ENCODE measurements at places on chromosomes 7 and 10. TPM values are rescaled to one million over a fixed set of nuclear protein-coding genes. Genes with fewer than 3 reads are reported as not detected.

TFPI2 gene
- total RNA-seq = 19.8 TPM

CCDC3 gene
- total RNA-seq = 137 TPM

ZNF239 gene
- total RNA-seq = 6.5 TPM

GTPBP4 gene
- 31.7 TPM for total RNA-seq

DDC gene
- 0.85 TPM for total RNA-seq

PLXNA4 gene
- 27.7 TPM for total RNA-seq

GPR26 gene
- not detected for total RNA-seq

ADAM8 gene
- 7.2 TPM for total RNA-seq

GHRHR gene
- total RNA-seq = not detected

CTTNBP2 gene
- 9.2 TPM for total RNA-seq

NEURL1 gene
- not detected for total RNA-seq

PRPS1L1 gene
- not detected for total RNA-seq

DNMBP gene
- 17.9 TPM for total RNA-seq

MINDY3 gene
- 32.2 TPM for total RNA-seq

PSPH gene
- total RNA-seq = 5.1 TPM

AKR1D1 gene
- not detected for total RNA-seq

GRB10 gene
- total RNA-seq = 104 TPM

ZSCAN21 gene
- 16.6 TPM for total RNA-seq

CD36 gene
- total RNA-seq = 94.8 TPM

GBX1 gene
- total RNA-seq = not detected

SPDYE11 gene
- not detected for total RNA-seq

EGFR gene
- total RNA-seq = 54.8 TPM

All from thoracic aorta (tissue), 2 donors.